Daoy (cell line): ENCODE measurements at places on chromosomes 3 and 15.

- DNase-seq = no peak
These were observed 26.9 kb upstream of the NR2F2 start for GRCh38 chr15:96303503-96304056.

GRCh38 chr15:31272558-31273257, 53.9 kb upstream of the KLF13 start:
- DNase-seq = no peak

- peak; percentile 28 for DNase-seq
These were observed 1.3 kb downstream of the SMC4 start for GRCh38 chr3:160400702-160401150.

DNA sequence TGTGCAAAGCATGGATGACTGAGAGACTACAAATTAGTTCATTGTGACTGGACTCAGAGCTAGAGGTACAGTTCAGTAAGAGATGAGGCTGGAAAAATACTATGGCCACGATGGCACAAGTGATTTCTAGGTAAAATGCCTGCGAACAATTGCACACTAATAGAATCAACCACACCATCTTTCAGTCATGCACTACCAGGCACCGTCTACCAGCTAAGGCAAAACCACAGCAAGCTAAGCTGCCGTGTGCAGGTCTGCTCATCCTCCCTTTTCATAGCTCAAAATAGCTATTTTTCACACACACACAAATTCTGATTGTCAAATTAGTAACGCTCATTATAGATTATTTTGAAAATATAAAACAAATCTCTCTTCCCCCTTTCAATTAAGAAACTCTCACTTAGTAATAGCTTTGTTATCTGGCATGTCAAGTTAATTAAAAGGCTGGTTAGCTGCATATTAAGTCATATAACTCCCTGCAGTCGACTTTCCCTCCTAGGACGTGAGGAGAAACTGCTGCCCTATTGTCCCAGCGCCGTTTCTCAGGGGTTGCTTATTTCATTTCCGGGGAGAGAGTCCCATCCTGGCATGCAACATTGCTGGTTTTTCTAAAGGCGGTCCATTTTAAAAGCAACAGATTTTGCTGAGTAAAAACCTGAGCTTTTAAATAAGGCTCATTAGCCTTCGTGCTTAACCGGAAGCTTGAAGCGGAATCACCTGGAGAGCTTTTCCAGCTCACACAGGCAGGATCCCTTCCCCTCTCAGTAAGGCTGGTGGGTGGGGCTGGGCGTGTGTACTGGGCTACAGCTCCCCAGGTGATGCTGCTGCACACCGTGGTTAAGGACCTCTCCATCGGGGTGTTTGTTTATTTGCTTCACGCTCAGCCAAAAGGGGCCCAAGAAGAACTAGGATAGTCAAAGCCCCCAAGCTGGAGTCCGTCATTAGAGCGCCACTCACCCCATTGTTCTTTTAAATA, 16.9 kb upstream of the MEX3B start:
- DNase-seq = no peak

- DNase-seq = no peak
These were observed 200.2 kb upstream of the LRRC3B start for GRCh38 chr3:26422415-26422814.

DNA sequence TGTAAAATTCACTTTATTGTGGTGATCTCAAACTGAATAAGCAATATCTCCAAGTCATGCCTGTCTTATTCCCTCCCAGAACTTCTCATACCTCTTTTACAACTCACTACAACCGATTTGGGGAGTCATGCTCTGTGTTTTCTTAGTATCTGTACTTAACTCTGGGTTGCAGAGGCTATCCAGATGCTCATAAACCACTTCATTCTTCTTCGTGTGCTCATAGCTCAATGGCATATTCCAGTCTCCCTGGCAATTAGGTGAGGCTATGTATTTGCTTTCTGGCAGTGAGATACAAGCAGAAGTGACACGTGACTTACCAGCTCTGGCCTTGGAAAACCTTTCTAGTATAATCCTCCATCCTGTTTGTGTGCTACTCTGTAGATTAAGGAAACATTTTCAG, 360.9 kb downstream of the ZNF385D start:
- DNase-seq = no peak

DNA sequence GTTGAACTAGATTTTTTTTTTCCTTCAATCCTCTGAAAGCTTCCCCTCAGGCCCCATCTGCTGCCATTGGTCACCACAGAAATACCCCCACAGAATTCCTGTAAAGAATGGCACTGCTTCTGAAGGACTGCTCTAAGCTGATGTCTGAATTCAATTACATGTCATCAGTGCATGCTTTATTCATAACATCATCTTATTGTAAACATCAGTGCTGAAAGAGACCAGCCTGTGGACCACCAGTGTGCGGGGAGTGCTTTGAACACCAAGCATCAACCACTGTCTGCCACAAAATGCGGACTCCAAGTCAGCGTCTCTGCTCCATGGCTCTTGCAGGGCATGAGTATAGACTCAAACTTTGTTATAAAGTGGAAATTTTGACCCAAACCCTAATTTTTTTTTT, 11.6 kb downstream of the PHLDB2 start:
- DNase-seq = no peak

GRCh38 chr15:85932391-85932790, 137.7 kb upstream of the KLHL25 start:
- DNase-seq = no peak

DNA sequence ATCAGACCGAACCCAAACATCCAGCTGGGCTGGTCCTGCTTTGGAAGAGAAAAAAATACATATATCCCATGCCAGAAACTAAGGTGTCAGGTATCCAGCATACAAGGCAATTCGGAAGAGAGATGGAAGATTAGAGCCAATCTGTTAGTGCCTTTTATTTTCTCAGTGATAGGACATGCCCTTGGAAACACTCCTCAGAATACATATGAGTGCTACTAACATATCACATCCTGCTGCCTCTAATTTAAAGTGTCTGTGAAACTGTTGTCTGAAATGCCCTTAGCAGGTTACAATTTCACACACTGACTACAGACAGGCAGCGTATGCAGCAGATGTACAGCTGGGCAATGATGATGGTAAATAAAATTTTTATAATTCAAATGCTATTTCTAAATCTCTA, 78.9 kb downstream of the RBPMS2 start:
- no peak for DNase-seq

- peak; percentile 87 for DNase-seq
These were observed 67.1 kb downstream of the ATP2B2 start for GRCh38 chr3:10437995-10438901.
